Type B pancreatic cell (in vitro differentiated cells): ENCODE measurements at places on chromosomes 2 and 18. TPM values are rescaled to one million over a fixed set of nuclear protein-coding genes. Genes with fewer than 3 reads are reported as not detected.

DNA sequence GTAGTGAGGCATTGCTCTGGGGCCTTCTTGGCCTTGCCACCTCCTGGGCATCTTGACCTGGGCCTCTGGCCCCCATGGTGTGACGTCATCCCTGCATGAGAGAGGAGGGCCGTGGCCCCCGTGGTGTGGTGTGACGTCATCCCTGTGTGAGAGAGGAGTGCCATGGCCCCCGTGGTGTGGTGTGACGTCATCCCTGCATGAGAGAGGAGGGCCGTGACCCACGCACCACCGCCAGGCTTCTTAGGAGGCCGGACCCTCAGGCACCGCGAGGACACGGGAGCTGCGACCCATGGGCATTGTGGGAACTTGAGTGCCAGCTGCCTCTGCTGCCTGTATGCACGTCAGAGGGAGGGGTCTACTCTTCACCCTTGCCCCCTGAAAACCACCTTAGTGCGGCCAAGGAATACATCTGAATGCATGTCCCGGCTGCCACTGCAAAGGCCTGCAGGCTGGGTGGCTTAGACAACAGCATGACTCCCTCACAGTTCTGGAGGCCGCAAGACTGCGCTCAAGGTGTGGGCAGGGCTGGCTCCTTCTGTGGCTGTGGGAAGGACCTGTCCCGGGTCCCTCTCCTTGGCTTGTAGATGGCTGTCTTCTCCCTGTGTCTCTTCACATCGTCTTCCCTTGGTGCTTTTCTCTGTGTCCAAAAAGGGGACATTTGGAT, 20.8 kb upstream of the OTOS start:
- no peak overlapping the region for H3K4me3 ChIP-seq
- H3K4me1 ChIP-seq, result no peaks in the 10 kb centered on the region
- no peak for DNase-seq
- no peak overlapping the region for H3K27ac ChIP-seq
- no peaks in the 10 kb centered on the region for H3K36me3 ChIP-seq
- H3K27me3 ChIP-seq, result peaks cover 38% of the 10 kb centered on the region

- no peaks in the 10 kb centered on the region for H3K36me3 ChIP-seq
- H3K27me3 ChIP-seq, result peaks cover 22% of the 10 kb centered on the region
- no peak overlapping the region for H3K4me3 ChIP-seq
- DNase-seq, result no peak
Observed at GRCh38 chr2:96135621-96136020, 2.7 kb downstream of the ASTL start.

GRCh38 chr18:34224423-34225217, at the start of gene NOL4:
Gene NOL4, minus strand, starts transcription at chr18:34224913. Its CDS starts 1,660 bp downstream, at chr18:34223253.
- peaks cover 87% of the 10 kb centered on the region for H3K27me3 ChIP-seq
- H3K4me3 ChIP-seq, result peak within 1 kb of the TSS; percentile 91
- DNase-seq, result peak; percentile 82
- peak within 1 kb of the TSS; percentile 63 for H3K27ac ChIP-seq

The CACNB4 gene
- total RNA-seq, result 0.38 and 5.6 TPM in 2 replicates

The HOXD10 gene
- 0.19 and 0.56 TPM in 2 replicates for total RNA-seq
